ENCODE measurements at places on chromosomes 1 and 21.
A peak's percentile ranks its signal among the peaks of the same experiment; 100 is the strongest.

DNA sequence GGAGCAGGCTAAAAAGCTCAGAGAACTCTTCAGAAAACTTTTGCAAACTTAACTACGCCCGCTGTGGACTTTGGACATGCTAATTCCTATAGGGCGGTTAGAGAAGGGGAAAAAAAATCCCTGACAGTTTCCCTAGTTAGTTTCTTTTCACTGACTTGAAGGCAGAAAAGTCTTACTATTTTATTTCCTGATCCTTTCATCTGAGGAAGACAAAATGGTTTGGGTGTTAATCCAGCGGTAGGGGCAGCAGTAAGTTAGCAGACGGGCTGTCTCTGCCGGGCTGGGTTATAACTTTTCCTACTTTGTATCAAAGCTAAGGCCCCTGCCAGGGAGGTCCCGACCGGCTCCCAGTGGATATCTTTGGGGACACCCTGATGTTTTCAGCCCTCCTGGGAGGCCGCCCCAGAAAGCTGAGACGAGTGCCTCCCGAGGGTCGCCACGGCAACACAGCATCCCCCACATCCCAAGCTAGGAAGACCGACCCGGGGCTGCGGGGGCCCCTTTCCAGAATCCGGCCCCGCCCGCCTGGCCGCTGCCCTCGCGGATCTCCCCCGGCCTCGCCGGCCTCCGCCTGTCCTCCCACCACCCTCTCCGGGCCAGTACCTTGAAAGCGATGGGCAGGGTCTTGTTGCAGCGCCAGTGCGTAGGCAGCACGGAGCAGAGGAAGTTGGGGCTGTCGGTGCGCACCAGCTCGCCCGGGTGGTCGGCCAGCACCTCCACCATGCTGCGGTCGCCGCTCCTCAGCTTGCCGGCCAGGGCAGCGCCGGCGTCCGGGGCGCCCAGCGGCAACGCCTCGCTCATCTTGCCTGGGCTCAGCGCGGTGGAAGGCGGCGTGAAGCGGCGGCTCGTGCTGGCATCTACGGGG is 162.6 kb downstream of the RUNX1 start:
- DNase-seq = no peak

- no peak for DNase-seq
These were observed 12.2 kb upstream of the AXDND1 start for GRCh38 chr1:179353546-179353945.

DNA sequence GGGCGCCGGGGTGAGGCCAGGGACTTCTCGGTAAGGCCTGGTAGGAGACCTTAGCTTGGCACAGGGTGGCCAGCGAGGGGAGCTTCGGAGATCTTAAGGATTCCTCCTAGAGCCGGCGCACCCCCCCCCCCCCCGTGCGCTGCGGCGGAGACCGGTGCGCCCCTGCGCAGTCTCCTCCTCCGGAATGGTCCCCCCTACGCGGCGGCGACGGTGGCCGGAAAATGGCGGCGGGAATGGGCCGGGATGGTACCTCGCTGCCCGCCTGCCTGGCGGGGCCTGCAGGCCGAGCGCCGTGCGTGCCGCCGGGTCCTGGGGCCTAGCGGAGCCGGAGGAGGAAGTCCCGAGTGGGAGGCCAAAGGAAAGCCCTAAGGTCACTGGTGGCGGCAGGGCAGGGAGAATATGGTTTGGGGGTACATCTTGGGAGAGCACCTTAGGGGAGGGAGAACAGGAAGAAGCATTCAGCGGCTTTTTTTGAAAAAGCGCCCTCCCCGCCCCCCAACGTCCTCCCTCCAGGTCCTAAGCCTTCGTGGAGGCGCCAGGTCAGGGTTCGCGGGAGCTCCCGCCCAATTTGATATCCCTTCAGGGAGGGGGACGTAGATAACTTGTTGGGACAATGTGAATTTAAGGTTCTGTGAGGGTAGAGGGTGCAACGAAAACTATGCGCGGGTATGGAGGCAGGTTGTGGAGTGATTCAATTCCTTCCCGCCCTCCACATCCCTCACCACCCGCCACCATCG is 429 bp downstream of the SRRM1 start:
- no peak for DNase-seq

- DNase-seq = no peak
These were observed 3.8 kb upstream of the NPHP4 start for GRCh38 chr1:5995871-5996630.

- DNase-seq = no peak
These were observed 21.7 kb downstream of the INTS7 start for GRCh38 chr1:212013672-212014071.

GRCh38 chr1:25566176-25566729 is 22.8 kb downstream of the LDLRAP1 start:
- DNase-seq = peak; percentile 19

- no peak for DNase-seq
These were observed 103.1 kb upstream of the SLC2A1 start for GRCh38 chr1:43061757-43062156.

- no peak for DNase-seq
These were observed 169.5 kb upstream of the USP24 start for GRCh38 chr1:55384637-55385036.

DNA sequence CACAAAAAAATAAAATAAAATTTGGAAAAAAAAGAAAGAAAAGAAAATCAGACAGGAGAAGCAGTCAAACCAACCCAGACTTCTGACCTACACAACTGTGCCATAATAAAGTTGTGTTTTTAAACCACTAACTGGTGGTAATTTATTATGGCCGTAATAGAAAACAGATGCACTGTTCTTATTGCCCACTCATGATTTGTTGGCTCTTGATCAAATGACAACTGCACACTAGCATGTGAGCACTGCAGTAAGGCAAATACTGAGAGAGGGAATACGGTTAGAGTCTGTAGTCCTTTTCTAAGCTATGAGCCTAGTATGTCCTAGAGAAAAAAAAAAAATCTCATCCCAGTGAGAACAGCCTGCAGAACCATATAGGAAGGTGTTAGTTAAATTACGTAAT is 61.2 kb upstream of the TNR start:
- DNase-seq = no peak

- DNase-seq = no peak
These were observed 275.9 kb downstream of the LRRC40 start for GRCh38 chr1:69929308-69930057.

DNA sequence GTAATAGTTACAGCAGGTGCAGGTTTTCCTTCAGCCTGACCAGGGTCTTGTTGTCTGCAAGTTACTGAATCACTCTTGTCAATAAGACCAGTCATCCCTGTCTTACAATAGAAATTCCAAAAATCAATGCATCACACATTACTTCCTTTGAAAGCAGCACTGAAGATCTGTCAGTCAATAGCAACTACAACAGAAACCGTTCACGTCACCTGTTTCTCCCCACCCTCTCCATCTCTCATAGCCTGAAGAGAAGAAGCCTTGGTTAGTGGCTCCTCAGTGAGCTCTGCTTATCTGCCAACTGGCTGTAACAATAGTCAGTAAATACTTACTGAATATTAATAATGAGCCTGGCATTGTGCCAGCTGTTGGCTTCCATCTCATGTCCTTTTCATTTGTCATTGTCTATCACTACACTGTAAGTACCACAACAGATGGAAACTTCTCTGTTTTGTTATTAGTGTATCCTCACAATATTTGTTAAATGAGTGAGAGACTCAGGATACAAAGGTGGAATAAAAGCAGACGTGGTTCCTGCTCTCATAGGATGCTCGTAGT is 195.2 kb downstream of the S1PR1 start:
- no peak for DNase-seq

GRCh38 chr1:21338573-21339355 is 48.5 kb upstream of the ECE1 start:
- DNase-seq = peak; percentile 78

DNA sequence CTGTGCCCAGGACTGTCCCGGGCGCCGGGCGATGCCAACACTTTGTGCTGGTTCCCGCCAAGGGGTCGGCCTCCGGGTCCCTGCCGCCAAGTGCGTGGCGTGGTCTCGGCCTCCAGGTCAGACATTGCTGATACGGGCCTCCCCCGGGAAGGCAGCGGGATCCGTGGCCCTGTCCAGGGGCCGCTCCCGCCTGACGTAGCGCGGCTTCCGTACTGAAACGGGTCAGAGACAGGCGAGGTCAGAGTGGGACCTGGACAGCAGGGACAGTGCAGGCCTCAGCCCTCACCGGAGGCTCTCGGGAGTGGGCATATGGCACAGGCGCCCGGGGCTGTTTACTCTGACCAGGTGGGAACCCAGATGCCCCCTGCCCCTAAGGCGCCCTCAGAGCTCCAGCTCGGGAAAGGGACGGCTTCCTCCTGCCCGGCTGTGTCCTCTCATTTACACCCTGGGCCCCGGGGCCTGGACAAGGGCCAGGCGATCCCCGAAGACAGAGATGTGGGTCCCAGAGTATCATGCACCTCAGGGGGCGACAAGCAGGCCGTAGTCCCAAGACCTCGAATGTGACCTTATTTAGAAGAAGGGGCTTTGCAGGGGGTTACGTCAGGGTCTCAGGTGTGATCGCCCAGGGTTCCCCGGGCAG is 8.8 kb upstream of the RNF223 start:
- DNase-seq = no peak

- DNase-seq = no peak
These were observed 33.7 kb upstream of the IL6R start for GRCh38 chr1:154371436-154371835.

DNA sequence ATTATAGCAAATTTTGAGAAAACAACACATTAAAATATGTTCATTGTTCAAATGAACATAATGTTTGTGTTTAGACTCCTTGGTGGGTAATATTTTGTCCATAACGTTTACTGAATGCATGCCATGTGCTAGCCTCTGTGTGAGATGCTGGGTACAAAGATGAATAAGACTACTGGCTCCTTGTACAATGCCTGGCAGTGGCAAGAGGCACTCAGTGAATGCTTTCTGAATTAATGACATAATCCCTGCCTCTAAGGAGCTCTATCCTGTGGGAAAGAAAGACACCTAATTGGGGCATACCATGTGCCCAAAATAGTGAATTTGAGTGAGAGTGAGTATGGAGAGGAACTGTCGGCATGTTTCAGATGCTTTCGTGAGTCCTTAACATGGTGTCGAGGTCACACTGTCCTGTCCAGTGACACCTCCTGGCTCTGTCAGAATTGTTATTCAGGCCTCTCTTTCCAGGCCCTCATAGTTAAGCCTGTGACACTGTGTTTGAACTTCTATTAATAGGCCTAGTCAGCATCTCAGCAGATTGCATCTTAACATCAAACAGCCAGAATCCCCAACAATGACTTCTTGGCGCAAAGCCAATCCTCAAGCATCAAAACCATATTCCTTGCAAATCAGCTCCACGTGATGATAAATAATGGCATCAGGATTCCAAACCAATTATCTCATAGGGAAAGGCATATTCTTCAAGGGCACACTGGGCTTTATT is 32.8 kb upstream of the S1PR1 start:
- DNase-seq = no peak

DNA sequence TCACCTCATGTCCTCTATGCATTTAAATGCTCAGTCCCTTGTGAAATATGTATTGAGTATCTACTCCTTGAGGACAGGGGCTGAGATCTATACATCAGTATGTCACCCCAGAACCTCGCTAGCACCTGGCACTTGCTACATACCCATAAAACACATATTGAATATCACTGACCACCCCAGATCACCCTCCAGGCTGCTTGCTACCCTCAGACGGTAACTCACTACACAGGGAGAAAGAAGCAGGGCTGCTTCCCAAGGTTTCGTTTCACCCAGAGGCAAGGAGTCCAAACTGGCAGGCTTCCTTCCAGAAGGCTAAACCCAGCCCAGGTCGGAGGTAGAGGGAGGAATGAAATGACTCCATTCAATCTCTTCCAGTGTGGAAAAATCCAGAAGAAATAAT is 8.5 kb downstream of the INKA2 start:
- DNase-seq = no peak

Measured in NCI-H2081 treated with DMSO at 0.1 percent for 48 hours (cell line).